ENCODE measurements at places on chromosomes 12 and 14. TPM values are rescaled to one million over a fixed set of nuclear protein-coding genes. Genes with fewer than 3 reads are reported as not detected.

The FOXA1 gene
- not detected for total RNA-seq

The ACVRL1 gene
- total RNA-seq, result 18.0 TPM

DNA sequence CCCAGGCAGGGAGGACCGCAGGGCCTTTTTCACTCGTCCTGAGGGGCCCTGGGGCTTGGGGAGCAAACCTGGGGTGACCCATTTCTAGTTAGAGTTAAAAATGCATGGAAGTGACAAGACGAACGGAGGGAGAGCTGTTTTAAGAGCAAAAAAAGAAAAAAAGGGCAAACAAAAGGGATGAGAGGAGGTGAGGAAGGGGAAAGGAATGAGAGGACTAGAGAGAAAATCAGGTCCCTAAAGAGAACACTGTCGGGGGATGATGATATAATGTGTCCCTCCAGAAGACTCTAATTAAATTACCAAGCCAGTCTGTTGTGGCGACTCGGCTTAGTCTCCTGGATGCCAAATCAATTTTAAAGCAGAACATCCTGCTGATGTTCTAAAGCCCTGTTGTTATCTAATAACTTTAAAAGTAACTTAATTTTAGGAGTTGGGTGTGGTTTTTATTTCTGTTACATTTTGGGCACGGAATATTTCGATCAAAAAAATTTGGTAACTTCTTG, 1.1 kb downstream of the ANO6 start:
- DNase-seq, result peak; percentile 24

DNA sequence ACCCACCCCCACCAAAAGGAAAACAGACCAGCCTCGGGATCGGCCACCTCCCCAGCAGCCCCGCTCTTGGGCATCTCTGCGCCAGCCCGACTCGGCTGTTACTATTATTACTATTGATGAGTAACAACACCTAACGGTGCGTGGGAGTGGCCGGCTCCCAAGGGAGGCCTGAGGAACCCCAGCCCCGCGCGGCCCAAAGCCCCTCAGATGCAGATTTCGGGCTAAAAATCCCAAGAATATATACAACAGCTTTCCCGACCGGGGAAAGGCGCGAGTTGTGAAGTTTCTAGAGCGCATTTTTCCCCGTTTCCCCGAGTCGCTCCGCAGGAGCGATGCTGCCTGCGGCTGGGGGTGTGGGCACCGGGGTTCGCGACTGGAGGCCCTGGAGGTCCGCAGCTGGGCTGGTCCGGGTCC, 565 bp downstream of the NT5DC3 start:
- peak; percentile 29 for DNase-seq

GRCh38 chr12:109875572-109876131, 4.7 kb downstream of the GLTP start:
- DNase-seq, result no peak

- no peak for DNase-seq
These were observed 41.0 kb downstream of the FOXA1 start for GRCh38 chr14:37553935-37554550.

The USP30 gene
- total RNA-seq, result 8.4 TPM

- DNase-seq, result no peak
These were observed 395.8 kb upstream of the FBXO33 start for GRCh38 chr14:39827901-39828655.

- DNase-seq, result no peak
These were observed 14.8 kb downstream of the BCL11B start for GRCh38 chr14:99257122-99257672.

The SYT1 gene
- 3.9 TPM for total RNA-seq

DNA sequence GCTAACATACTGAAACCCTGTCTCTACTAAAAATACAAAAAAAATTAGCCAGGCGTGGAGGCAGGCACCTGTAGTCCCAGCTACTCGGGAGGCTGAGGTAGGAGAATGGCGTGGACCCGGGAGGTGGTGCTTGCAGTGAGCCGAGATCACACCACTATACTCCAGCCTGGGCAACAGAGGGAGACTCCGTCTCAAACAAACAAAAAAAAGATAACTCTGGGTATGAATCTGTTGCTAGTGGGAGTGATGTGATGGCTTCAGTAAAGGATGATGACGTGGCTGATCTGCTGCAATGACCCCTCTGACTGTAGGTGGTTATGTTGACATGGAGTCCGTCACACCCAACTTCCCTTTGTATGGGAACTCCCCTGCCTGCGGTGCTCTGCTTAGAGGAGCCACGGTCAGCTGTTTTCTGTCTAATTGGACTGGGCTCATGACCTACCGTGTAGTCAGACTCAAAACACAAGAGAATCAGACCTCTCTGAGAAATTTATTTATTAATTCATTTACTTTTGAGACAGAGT, 59.1 kb upstream of the MED13L start:
- peak; percentile 81 for DNase-seq

All from fibroblast of villous mesenchyme (primary cell).